ENCODE measurements at places on chromosomes 16 and 17.

DNA sequence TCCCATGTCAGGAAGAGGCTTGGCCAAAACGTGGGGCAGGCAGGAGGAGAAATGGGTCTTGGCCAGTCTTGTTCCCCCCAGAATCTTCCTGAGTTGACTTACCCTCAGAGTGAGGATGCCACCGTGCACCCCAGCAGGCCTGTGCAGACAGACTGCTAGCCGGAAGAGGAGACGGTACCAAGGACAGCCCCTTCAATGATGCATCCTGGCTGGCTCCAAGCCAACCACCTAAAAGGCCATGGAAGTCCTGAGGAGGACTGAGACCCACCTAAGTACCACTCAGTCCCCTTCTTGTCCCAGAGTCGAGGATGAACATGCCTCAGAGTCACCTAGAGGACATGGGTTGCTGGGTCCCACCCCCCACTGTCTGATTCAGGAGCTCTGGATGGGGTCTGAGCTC, 46.7 kb upstream of the RCVRN start:
- no peak for DNase-seq

DNA sequence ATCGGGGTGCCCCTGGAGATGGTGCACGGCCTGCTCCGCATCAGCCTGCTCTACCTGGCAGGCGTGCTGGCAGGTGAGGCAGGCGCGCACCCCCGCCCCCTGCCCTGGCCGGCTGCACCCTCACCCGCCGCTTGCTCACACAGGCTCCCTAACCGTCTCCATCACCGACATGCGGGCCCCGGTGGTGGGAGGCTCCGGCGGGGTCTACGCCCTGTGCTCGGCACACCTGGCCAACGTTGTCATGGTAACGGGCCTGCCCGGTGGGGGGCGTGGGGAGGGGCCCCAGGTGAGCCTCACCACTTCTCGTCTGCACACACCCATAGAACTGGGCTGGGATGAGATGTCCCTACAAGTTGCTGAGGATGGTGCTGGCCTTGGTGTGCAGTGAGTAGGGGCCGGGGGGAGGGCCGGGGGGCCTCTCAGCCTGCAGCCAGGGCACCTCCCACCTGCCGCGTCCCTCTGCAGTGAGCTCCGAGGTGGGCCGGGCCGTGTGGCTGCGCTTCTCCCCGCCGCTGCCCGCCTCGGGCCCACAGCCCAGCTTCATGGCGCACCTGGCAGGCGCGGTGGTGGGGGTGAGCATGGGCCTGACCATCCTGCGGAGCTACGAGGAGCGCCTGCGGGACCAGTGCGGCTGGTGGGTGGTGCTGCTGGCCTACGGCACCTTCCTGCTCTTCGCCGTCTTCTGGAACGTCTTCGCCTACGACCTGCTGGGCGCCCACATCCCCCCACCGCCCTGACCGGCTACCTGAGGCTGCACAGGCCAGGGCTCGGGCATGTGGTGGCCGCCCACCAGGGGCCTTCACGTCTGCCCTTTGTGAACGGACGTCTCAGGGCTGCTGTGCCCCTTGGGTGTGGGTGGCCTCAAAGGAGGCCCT, 2.1 kb downstream of the RHBDL1 start:
- no peak for DNase-seq

GRCh38 chr16:2475413-2476344, 752 bp downstream of the TBC1D24 start:
- peak; percentile 69 for DNase-seq

DNA sequence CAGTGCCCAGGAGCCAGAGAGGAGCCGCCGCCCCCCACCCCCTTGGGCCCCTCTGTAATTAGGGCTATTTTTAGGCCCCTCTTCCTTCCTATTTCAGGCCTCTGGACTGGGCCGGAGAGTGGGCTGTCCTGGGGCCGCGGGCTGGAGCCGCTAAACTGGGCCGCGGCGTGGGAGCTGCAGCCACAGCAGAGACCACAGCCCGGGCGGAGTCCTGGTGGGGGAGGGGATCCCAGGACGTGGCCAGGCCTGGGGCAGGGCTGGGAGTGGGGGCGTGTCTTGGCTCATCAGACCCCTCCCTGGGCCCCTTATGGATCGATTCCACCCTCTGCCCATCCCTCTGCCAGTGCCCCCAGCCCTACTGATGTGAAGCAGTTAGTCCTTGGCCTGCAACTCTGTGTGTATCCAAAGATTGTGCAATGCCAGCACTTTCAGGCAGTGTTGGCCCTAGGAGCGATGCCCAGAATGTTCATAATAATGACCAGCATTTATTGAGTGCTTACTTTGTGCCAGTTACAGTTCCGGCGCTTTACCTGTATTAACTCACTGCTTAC, 15.0 kb upstream of the TAC4 start:
- DNase-seq: no peak

DNA sequence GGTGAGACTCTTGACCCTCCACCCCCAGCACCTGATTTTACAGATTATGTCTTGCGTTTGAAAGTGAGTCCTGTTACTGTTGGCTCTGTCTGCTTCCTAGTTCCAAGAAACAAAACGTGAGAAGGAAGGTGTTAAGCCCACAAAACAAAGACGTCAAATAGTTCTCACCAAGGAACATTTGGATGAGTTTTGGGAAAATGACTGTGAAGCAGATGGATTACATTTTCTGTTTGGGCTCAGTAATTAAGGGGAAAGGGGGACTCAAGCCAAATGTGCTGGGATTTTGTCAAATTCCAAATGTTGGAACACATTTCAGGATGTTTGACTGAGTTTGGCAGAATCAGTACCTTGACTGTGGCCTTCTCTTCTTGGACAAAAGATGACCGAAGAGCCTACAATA, 71.2 kb downstream of the PCTP start:
- DNase-seq: no peak

DNA sequence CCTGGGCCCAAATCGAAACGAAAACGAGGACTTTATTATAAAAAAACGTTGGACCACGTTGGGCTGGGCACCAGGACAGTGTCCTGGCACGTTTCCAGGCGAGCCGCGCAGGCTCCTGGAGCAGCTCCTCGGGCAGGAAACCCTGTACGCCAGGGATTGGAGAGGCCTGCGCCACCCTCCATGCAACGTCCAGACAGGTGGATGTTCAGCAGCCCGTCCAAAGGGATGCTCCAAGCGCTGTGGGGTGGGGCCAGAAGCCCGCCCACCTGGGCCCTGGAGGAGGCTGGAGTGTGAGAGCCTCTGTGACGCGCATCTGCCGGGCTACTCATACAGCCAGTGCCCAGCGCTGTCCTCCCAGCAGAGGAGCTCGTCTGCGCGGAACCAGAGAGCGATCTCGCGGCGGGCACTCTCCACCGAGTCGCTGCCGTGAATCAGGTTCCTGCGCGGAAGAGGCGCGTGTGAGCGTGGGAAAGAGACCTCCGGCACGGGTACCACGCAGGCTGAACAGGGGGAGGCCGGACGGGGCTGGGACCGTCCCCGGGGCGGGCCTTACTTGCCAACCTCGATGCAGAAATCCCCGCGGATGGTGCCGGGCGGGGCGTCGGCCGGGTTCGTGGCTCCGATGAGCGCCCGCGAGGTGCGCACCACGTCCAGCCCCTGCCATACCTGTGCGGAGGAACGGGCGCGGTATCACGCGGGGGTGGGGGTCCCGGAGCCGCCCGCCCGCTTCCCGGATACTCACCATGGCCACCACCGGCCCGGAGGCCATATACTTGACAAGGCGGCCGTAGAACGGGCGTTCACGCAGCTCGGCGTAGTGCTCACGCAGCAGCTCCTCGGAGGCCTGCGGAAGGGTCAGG, 785 bp downstream of the NME3 start:
- peak; percentile 58 for DNase-seq

DNA sequence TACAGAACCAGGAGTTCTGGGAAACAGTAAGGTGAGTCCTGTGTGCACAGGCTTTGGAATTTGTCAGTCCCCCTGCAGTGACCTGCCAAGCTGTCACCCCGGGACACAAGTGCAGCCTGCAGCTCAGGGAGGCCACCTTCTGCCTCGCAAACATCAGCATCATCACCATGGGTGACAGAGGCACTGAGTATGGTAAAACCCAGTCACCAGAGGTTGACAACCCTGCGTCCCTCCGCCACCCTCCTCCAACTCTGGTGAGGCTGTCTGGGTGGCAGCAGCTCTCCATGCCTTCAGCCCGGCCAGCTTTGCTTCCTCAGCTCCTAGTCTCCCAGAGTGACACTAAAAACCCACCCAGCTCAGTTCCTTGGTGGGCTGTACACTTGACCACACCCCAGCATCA, 221.0 kb downstream of the CPPED1 start:
- DNase-seq: no peak

GRCh38 chr16:30964574-30965226, 7.1 kb downstream of the SETD1A start:
- DNase-seq: no peak

DNA sequence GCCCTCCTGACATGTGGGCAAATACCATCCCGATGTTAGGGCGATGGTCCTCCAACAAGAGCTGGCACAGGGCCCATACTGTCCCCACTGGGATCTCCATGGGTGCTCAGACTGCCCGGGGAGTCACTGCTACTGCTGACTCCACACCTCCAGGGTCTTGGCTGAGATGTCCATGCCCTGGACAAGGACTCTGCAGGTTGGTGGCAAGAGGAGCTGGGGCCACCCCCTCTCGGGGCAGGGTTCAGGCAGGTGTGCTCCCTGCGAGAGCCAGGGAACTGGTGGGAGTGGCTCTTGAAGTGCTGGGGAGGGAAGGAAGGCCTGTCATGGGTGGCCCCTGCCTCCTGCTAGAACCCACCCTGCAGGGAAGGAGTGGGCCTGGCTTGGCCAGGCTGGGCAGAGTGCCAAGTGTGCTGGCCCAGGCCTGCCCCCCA, 6.4 kb downstream of the CASKIN2 start:
- no peak for DNase-seq

- peak; percentile 87 for DNase-seq
Observed at GRCh38 chr17:20908313-20909267, 134.2 kb downstream of the USP22 start.

DNA sequence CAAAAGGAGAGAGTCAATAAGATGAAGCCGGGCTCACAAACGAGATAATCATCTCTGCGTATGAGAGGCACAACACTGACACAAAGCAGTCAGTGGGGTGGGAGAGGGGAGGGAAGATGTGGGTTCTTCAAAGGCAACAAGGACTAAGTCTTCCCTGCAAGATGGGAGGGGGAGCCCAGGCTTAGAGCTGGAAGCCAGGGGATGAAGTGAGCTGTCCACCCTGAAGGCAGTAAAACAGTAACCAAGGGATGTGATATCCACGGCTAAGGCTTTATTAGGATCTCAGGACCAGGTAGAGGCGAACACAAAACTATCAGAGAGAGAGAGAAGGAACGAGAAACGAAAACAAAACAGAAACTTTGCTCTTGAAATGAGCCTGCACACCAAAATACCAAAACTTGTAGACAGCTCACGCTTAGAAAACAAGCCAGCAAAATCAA, 115.9 kb downstream of the DYNLRB2 start:
- peak; percentile 74 for DNase-seq

GRCh38 chr17:72240333-72240732, 119.5 kb downstream of the SOX9 start:
- DNase-seq: no peak

DNA sequence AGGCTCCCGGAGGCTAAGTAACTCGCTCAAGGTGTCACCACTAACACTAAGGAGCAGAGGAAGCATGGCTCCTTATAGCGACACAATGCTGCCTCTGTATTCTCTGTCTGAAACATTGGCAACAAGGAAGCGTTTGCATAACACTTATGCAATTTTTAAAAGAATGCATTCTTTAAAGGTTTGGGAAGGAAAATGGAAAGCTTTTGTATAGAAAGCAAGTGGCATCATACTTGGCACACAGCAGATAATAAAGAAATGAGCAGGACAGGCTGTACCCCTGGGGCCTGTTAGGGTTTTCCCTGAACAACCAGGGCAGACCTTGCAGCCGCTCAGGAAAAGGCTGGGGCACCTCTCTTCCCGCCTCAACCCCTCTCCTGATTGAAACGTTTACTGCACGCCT, 36.9 kb downstream of the PPL start:
- no peak for DNase-seq

- no peak for DNase-seq
Observed at GRCh38 chr16:68478526-68479250, 30.4 kb upstream of the SMPD3 start.

DNA sequence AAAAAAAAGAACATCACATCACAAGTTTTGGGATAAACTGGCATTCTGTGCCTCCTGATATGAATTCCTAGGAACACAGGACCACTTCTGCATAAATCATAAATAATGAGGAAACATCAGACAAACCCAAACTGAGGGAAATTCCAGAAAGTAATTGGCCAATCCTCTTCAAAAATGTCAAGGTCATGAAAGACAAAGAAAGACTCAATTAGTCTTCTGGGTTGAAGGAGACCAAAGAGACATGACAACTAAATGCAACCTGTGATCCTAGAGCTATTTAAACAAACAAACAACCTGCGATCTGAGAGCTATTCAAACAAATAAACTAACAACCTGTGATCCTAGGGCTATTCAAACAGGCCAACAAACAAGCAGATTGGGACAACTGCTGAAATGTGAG, 144.3 kb downstream of the VPS53 start:
- DNase-seq: no peak

GRCh38 chr16:66914541-66914940, 4.1 kb downstream of the CDH16 start:
- DNase-seq: no peak

GRCh38 chr16:66267292-66268014, 99.0 kb upstream of the CDH5 start:
- peak; percentile 5 for DNase-seq

GRCh38 chr17:4090898-4091297, 51.9 kb downstream of the ZZEF1 start:
- no peak for DNase-seq

- no peak for DNase-seq
Observed at GRCh38 chr17:40499551-40500189, 1.8 kb downstream of the TNS4 start.

DNA sequence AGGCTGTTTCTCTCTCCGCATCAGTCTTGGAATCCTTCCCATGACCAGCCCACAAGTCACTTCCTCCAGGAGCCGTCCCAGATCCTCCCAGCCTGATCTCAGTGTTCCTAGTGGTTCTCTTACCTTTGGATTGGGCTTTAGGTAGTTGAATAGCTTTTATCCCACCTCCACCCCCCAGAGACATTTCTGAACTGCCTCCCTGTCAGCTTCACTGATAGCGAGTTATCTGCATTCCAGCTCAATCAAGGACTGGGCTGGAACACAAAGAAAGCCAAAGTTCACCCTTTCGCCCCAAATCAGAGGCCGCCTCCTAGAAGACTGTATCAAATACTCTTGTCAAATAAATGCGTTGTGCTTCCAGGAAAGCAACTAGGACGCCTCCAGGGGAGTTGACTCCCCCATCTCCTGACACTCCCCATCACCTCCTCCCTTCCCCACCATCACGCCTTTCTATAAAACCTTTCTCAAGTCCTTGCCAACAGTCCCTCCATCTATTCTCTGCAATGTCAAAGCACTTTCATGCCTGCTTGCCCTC, 72.7 kb downstream of the TMEM132E start:
- no peak for DNase-seq

GRCh38 chr17:11944587-11944986, 52.7 kb downstream of the ZNF18 start:
- no peak for DNase-seq

DNA sequence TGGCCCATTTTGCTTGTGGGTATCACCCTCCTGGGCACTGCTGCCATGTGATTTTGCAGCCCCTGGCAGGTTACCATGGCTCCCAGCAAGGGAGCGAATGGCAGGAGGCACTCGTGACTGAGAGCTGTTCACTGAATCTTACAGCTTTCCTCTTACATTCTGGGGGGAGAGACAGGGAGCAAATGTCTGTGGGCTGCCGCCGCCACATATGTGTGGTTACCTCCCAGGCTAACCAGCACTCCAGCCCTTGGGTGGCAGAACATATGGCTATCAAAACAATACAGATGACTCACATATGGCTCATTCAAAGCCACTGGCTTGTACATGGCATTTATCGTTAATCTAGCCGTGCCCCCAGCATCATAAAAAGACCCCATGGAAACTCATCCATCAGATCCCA, 19.8 kb downstream of the GTF3C1 start:
- DNase-seq: no peak

Measured in activated CD8-positive, alpha-beta memory T cell treated with anti-CD3 and anti-CD28 coated beads, Interleukin-2, amount 10 ng/mL, durations not matched to agents 7 days and 5 days (primary cell).